ENCODE measurements at places on chromosomes 7 and 10. TPM values are rescaled to one million over a fixed set of nuclear protein-coding genes. Genes with fewer than 3 reads are reported as not detected.

Gene TUBB8
- total RNA-seq: 1.9 TPM

DNA sequence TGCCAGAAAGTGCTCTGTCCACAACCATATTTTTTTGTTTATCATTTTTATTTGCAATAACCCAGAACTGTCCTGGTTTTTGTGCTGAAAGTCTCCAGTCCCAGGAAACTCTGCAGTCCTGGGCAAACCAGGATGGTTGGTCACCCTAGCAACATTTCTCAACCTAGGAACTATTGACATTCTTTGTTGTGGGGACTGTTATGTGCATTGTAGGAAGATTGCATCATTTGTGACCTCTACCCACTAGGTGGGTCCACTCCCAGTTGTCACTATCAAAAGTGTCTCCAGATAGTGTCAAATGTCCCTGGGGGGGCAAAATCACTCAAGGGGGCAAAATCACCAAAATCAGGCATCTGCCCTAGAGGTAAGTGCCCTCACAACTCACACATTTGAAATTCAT is 14.0 kb upstream of the SRI start:
- DNase-seq: no peak

DNA sequence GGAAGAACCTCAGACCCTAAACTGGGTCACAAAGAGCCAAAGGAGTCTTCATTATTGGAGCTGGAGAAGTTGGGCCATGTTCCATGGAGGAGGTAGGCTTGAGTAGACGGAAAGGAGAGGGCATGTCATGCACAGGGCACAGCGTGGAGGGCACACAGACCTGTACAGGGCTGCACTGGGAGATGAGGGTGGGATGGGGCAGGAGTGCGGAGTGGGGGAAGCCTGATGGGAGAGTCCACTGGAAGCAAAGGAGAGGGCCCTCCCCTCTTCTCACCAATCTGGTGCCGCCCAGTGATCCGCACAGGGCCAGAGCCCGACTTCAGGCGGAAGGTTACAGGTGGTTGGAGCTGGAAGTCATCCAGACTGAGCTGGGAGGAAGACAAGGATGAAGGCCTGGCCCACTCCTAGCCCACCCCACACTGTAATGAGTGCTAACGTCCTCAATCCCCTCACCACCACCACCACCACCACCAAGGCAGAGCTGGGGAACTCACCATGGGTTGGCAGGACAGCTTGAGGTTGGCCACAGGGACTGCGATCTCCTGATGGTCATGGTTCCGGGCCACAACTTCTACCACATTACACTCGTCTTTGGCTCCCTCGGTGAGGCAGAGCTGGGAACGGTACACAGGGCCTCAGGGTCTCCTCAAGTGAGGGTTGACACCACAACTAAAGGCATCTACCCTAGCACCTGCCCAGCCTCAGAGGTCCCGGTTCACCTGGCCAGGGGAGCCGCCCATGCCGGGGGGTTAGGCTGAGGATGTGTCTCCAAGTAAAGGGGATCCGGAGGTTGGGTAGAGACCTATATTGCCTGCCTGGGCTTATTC is 1.0 kb downstream of the NPM3 start:
- DNase-seq: no peak

Gene SRRM3
- total RNA-seq: 4.6 TPM

Gene GNAT3
- total RNA-seq: not detected

Gene ZRANB1
- total RNA-seq: 21.8 TPM

GRCh38 chr10:10213237-10213636 is 804.4 kb upstream of the CELF2 start:
- DNase-seq: no peak

- DNase-seq: peak; percentile 90
Observed at GRCh38 chr10:83909001-83909400, 230.3 kb upstream of the GHITM start.

DNA sequence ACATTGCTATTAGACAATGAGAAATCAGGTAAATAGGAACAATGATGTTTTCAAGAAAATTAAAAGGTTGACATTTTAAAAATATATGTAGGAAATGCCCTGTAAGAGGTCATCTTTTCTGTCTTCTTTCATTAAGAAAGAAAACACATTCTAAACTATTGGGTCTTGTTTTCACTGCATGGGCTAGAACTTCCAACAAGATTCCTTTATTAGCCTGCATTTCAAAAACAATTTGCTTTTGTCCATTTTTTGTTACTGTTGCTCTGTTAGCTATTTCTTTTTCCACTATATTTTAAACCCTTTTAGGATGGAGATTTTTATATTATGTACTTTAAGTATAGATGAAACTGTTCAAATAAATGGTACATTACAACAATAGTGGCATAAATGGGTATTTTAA is 9.2 kb downstream of the REEP3 start:
- no peak for DNase-seq

DNA sequence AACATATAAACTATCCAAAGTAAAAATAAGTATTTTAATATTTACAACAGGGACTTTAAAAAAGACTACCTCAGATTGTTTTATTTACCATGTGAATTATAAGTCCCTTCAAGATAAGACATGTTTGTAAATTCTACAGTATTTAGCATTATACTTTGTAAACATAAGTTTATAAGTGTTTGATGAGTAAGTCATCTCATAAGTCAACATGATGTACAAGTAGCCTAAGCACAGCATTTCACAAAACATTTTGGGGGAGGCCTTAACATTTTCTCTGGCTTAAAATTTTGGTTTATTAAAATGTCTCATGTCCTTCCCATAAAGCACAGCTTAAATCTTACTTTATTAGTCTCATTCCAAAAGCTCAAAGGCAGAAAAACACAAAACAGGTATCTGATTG is 15.4 kb downstream of the EPC1 start:
- DNase-seq: no peak

- DNase-seq: peak; percentile 63
Observed at GRCh38 chr7:24715661-24716479, 41.4 kb downstream of the GSDME start.
